A549 (cell line): ENCODE measurements at places on chromosomes 1 and 21. TPM values are rescaled to one million over a fixed set of nuclear protein-coding genes. Genes with fewer than 3 reads are reported as not detected.
A peak's percentile ranks its signal among the peaks of the same experiment; 100 is the strongest.

The TMCO1 gene
- 144 to 154 TPM (median 151 TPM) in 3 replicates for polyA plus RNA-seq

The C1orf105 gene
- not detected in 3 replicates for polyA plus RNA-seq

The PTPRC gene
- not detected in 3 replicates for polyA plus RNA-seq

The CCDC185 gene
- 0.04 TPM in 1 of 3 replicates, not detected in the others for polyA plus RNA-seq

The SPRR2B gene
- not detected in 3 replicates for polyA plus RNA-seq

The CD5L gene
- polyA plus RNA-seq = not detected in 3 replicates

GRCh38 chr1:102191723-102192122 lies 195.0 kb upstream of the OLFM3 start:
- DNase-seq = no peak

GRCh38 chr1:191662746-191663145 lies 495.5 kb upstream of the RGS18 start:
- DNase-seq = no peak

GRCh38 chr1:162206749-162207635 lies 137.5 kb downstream of the NOS1AP start:
- no peak for DNase-seq

DNA sequence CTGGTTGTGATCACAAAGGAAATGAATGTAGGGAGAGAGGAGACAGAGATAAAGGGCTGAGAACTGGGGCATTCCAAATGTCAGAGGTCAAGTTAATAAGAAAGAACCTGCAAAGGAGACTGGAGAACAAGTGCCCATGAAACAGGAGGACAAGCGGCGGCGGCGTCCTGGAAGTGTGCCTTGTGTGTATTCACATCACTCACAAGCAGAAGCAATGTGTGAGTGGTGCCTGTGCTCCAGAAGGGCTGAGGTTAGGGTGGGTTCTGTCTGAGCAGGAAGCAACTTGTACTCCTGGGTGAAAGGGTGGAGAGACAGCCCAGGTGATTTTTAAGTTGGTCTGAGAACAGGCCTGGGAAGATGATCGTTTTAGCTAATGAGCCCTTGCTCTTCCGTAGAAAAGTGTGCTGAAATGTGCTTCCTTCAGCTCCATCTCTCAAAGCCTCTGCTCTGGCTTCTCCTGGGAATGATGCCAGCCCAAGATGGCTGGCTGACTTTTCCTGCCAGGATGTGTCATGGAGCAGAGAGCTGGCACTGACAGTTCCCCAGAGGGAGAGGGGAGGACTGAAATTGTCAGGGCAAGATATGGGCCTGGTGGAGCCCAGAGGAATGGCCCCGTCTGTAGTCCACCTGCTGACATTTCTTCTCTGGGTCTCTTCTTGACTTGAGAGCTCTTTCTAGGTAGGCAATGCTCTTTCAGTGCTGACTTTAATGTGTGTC lies 25.1 kb upstream of the PLEKHA6 start:
- DNase-seq = no peak

DNA sequence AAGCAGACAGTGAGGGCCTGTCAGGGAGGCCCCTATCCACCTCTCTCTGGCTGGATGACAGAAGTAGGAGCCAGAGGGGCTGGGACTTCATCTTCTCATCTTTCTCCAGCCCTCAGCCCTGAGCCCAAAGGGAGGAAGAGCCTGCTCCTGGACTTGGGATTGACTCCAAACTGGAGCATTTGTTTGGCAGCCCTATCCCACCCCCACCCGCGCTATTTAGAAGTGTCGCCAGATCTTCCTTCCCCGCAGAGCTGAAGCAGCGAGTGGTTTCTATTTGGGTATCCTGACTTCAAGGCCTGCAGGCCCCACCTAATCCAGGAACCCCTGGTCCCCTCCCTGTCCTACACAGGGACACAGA lies 9.6 kb downstream of the NES start:
- no peak for DNase-seq

GRCh38 chr1:160293020-160293968 lies 8.4 kb upstream of the PEX19 start:
- DNase-seq = no peak

DNA sequence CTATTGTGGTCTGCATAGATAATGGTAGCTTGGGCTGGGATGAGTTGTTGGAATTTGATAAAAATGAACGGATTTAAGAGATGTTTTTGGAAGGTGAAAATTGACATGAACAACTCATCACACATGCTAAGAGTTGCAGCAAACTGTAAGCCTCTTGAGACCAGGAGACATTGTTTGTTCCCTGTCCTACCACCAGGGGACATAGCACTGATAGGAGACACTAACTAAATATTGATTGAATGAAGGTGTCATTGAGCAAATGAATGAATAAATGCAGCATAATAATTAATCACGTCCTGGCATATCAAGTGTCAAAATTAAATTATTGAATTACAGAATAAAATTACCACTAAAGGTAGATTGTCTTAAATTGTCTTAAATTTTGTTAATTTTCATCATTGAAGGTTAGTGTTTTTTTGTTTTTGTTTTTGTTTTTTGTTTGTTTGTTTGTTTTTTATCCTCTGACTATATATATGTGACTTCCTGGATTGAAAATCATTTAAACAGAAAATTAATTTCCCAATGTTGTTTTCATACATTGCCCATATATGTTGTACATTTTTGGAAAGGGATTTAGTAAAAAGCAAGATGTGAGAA lies 285.3 kb upstream of the C1orf105 start:
- peak; percentile 37 for DNase-seq

- no peak for DNase-seq
These were observed 24.2 kb downstream of the MAEL start for GRCh38 chr1:167013108-167013929.

- no peak for DNase-seq
These were observed 90.0 kb upstream of the TLR5 start for GRCh38 chr1:223233019-223233409.

- no peak for DNase-seq
These were observed 112.8 kb downstream of the EDEM3 start for GRCh38 chr1:184641894-184642293.

- no peak for DNase-seq
These were observed 133.4 kb downstream of the DMRTB1 start for GRCh38 chr1:53592521-53592982.

DNA sequence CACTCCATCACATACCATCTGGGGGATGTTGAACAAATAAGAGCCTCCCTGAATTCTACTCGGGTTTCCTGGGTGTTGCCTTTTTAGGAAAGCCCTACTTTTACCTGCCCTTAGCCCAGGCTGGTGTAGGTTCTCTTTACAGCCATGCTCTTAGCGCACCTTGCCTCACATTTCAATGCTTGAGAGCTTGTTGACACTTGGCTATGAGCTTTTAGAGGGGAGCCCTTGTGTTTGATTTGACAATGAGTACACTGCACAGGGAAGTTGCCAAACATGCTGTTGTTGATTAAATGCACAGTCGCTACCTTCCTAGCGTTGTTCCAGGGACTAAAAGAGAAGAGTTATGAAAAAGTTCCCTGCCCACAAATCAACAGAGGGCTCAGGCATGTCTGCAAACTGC lies 103.8 kb downstream of the TRABD2B start:
- DNase-seq = no peak

- DNase-seq = no peak
These were observed 8.0 kb upstream of the C1orf159 start for GRCh38 chr1:1123581-1124507.

DNA sequence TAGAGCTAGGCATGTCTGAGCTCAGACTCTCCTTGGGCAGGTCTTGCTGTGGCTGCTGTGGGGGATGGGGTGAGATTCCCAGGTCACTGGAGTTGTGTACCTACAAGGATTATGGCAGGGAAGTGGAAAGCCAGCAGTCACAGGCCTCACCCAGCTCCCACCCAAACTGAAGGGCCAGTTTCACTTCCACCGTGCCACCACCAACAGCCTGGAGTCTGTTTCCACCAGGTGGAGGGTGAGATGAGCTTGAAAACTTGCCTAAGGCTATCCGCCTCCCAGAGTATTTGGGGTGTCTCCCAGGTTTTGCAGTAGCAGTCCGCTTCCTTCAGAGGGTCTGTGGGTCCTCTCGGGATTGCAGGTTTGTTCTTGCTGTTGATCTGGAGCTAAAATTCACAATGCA lies 327.7 kb downstream of the PTPRC start:
- DNase-seq = no peak

GRCh38 chr1:200934676-200935245 lies 40.1 kb downstream of the INAVA start:
- DNase-seq = no peak

- no peak for DNase-seq
These were observed 421.5 kb downstream of the KIF26B start for GRCh38 chr1:245576323-245576722.

GRCh38 chr1:209062081-209062620 lies 521.4 kb upstream of the CAMK1G start:
- DNase-seq = no peak

- no peak for DNase-seq
These were observed 55.9 kb downstream of the BCAR3 start for GRCh38 chr1:93625582-93626327.

DNA sequence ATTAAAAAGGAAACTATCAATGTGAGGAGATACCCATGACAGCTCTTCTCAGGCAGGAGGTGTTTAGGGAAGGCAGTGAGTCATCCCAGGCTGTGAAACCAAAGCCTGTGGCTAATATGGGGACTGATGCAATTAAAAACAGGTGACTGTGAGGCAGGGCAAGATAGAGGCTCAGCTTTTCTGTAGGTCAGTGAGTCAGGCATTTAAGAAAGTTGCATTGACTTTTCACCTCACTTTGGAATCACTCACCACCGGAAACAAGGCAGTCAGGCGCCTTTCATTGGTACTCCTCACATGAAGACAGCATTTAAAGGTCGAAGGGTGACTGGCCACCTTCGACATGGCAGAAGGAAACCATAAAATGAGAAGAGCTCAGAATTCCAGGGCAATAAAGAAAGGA lies 54.5 kb downstream of the PAPPA2 start:
- DNase-seq = peak; percentile 4
